ENCODE measurements at places on chromosomes 3 and 15. TPM values are rescaled to one million over a fixed set of nuclear protein-coding genes. Genes with fewer than 3 reads are reported as not detected.

- no peaks in the 10 kb centered on the region for H3K36me3 ChIP-seq
- no peak overlapping the region for H3K4me3 ChIP-seq
- ATAC-seq, result no peak
These were observed 14.6 kb downstream of the HDC start for GRCh38 chr15:50250760-50251394.

GRCh38 chr15:31004220-31004733, 12.8 kb upstream of the MTMR10 start:
- H3K27me3 ChIP-seq, result peaks cover 26% of the 10 kb centered on the region
- ATAC-seq, result no peak
- no peaks in the 10 kb centered on the region for H3K36me3 ChIP-seq
- peak overlapping the region; percentile 33 for H3K27ac ChIP-seq
- H3K4me1 ChIP-seq, result no peaks in the 10 kb centered on the region
- no peak overlapping the region for H3K4me3 ChIP-seq

DNA sequence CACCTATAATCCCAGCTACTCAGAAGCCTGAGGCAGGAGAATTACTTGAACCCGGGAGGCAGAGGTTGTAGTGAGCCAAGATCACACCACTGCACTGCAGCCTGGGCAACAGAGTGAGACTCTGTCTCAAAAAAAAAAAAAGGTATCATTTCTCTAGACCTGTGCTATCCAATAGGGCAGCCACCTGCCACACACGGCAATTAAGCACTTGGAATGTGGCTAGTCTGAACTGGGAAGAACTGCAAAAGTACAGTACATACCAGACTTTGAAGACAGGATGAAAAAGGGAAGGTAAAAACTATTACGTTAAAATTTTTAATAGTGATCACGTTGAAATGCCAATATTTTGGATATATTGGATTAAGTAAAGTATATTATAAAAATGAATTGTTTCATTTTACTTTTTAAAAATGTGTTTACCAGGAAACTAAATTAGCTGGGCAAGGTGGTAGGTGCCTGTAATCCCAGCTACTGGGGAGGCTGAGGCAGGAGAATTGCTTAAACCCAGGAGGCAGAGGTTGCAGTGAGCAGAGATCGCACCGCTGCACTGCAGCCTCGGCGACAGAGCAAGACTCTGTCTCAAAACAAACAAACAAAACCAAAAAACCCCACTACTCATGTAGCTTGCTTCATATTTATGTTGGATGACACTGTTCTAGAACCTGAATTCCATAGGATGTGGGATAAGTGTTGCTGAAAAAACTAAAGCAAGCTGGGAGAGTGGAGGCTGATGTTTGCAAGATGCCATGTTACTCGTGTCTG, 2.3 kb downstream of the CYP8B1 start:
- H3K4me1 ChIP-seq, result no peaks in the 10 kb centered on the region
- no peaks in the 10 kb centered on the region for H3K27me3 ChIP-seq
- ATAC-seq, result no peak
- H3K4me3 ChIP-seq, result no peak overlapping the region

- peak overlapping the region; percentile 71 for H3K27ac ChIP-seq
- peak; percentile 88 for ATAC-seq
- H3K4me1 ChIP-seq, result no peaks in the 10 kb centered on the region
These were observed 37.7 kb downstream of the FAM174B start for GRCh38 chr15:92617549-92618520.

DNA sequence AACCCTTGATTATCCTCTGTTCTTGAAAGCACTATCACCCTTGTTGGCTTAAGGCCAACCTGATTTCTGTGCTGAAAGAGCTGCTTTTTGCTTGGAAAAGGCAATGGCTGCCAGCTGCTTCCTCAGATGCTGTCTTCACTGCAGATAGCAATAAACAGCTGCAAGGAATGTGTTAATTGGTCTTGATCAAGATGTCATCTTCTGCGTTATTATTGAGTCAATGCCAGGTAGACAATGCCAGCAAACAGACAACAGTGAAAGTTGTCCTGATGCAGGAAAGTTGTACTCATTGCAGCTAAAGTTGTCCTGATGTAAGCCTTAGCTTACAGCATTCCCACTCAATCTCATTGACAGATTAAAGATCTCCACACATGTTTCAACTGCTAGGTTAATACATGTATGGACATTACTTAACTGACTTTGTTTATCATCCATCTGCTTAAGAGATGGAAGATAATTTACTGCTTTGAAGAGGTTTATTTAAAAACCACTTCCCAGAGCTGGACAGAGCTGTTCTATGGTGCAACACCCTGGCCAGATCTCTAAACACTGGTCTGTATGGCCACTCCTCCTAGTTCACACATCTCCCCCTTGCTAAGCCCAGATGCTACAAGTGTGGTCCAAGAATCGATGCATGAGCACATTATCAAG, 251.0 kb upstream of the MCTP2 start:
- H3K27ac ChIP-seq, result peak overlapping the region; percentile 52
- H3K4me3 ChIP-seq, result no peak overlapping the region
- ATAC-seq, result peak; percentile 76

GRCh38 chr3:124584245-124584551, 146.1 kb upstream of the UMPS start:
- peaks cover 6% of the 10 kb centered on the region for H3K4me1 ChIP-seq
- H3K36me3 ChIP-seq, result no peaks in the 10 kb centered on the region
- ATAC-seq, result peak; percentile 4
- H3K4me3 ChIP-seq, result peak overlapping the region; percentile 61
- peaks cover 13% of the 10 kb centered on the region for H3K27me3 ChIP-seq
- no peak overlapping the region for H3K27ac ChIP-seq

DNA sequence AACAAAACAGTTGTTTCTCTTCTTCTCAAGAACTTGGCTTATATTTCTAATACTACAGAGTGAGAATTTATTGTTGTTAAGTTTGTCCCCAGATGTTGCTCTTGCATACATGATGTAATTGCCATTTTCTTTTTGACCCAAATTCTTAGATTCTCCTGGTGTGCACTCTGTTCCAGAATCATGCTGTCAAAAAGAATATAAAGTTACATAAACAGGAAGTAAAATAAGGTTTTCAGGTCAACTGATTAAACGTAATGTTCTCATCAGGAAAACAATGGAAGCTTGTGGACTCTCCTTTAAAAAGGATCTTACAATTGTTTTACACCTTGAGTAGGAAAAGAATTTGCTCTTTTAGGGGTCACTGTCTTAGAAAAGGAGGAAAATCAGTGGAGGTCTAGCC, 121.8 kb downstream of the ADAM10 start:
- no peak overlapping the region for H3K4me3 ChIP-seq
- ATAC-seq, result no peak
- no peaks in the 10 kb centered on the region for H3K36me3 ChIP-seq
- peak overlapping the region; percentile 63 for H3K27ac ChIP-seq

GRCh38 chr3:149958171-149958796, 12.4 kb downstream of the PFN2 start:
- no peaks in the 10 kb centered on the region for H3K4me1 ChIP-seq
- no peak for ATAC-seq
- no peaks in the 10 kb centered on the region for H3K36me3 ChIP-seq
- no peaks in the 10 kb centered on the region for H3K27me3 ChIP-seq

GRCh38 chr3:122745369-122746021, 48.1 kb downstream of the HSPBAP1 start:
- H3K27ac ChIP-seq, result no peak overlapping the region
- no peaks in the 10 kb centered on the region for H3K27me3 ChIP-seq
- no peak for ATAC-seq
- H3K4me3 ChIP-seq, result no peak overlapping the region

DNA sequence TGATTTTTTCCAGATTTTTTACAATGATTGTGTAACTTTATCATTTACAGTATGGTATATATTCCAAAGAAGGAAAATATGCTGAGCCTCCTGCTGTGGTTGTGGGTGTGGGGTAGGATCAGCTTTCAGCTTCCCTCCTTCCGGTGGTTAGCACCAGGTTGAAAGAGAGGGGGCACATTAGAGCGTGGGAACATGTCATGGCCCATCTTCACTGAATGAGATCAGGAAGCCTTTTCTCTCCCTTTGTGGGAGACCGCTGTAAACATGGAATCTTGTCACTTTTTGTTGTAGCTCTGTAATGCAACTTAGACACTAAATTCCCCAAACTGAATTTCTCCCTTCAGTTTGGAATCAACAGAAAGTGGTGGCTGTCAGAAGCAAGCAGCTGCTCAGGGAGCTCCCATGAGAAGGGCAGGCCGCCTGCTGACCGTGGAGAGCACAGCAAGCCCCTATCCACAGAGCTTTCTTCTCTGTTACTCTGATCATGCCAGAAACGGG, 86.7 kb upstream of the LIMD1 start:
- no peak overlapping the region for H3K27ac ChIP-seq
- H3K27me3 ChIP-seq, result no peaks in the 10 kb centered on the region
- H3K4me1 ChIP-seq, result no peaks in the 10 kb centered on the region
- no peak overlapping the region for H3K4me3 ChIP-seq
- no peaks in the 10 kb centered on the region for H3K36me3 ChIP-seq

DNA sequence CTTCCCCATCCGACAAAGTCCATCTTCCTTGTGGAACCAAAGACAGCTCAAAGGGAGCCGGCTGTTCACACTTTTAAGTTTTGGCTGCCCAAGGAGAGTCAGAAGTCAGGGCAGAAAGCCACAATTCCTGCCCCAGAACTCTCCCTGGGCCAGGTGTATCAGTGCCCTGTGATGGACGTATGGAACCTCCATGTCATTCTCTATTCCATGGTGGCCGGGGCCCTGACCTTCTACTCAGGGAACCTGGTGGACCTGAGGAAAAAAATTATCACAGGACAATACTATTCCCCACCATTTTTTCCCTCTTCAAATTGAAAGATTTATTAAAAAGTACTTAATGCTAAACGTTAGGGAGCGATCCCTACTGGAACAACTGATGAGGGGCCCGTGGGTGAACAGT, 66.6 kb downstream of the HMCES start:
- no peak overlapping the region for H3K27ac ChIP-seq
- no peaks in the 10 kb centered on the region for H3K36me3 ChIP-seq
- ATAC-seq, result no peak
- peaks cover 24% of the 10 kb centered on the region for H3K27me3 ChIP-seq

DNA sequence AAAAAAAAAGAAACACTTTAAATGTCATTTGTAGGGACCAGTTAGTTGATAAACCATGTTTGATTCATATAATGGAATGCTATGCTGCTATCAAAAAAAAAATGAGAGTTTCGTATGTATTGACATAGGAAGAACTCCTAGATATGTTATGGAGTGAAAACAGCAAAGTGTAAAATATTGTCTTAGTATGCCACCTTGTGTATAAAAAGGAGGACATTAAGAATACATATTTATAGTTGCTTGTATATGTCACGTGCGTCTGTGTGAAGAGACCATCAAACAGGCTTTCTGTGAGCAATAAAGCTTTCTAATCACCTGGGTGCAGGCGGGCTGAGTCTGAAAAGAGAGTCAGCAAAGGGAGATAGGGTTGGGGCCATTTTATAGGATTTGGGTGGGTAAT, 39.5 kb downstream of the KBTBD8 start:
- H3K36me3 ChIP-seq, result no peaks in the 10 kb centered on the region
- no peaks in the 10 kb centered on the region for H3K27me3 ChIP-seq
- H3K4me3 ChIP-seq, result no peak overlapping the region
- ATAC-seq, result no peak
- H3K27ac ChIP-seq, result no peak overlapping the region

ASB14 gene
- not detected for total RNA-seq

KY gene
- total RNA-seq, result 4.8 TPM

GHRL gene
- total RNA-seq, result not detected

DISP2 gene
- 0.19 TPM for total RNA-seq

PEX11A gene
- 15.5 TPM for total RNA-seq
